Foreskin melanocyte (primary cell): ENCODE measurements at places on chromosomes 2 and 18.

DNA sequence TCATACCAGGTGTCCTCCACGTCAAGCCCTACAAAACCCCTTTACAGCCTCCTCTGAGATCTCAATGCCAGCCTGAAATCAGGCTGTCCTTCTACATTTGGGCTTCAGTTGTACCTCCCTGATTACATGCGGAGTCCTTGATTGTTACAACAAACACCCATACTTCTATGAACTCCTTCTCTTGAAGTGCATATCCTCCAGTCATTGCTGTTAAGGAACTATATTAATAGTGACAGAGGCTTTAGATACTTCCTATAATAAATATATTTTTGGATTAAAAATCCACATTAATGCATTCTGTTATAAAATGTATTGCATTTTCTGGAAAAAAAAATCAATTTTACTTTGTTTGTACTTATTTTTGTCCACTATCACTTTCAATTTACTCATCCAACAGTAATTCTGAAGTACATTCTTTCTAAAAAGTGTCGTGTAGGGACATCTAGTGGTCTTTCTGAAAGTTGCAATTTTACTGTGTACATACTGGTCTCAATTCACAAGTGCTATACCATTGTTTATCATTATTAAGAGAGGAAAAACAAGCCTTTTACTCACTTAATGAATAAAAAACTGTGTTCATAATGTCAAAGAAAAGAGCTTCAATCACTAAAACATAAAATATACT, 316.4 kb downstream of the DSEL start:
- DNase-seq = peak; percentile 55

- no peak for DNase-seq
Measured at GRCh38 chr2:40511661-40512213, 59.8 kb upstream of the SLC8A1 start.

GRCh38 chr2:20812779-20813178, 10.1 kb downstream of the LDAH start:
- DNase-seq = no peak

DNA sequence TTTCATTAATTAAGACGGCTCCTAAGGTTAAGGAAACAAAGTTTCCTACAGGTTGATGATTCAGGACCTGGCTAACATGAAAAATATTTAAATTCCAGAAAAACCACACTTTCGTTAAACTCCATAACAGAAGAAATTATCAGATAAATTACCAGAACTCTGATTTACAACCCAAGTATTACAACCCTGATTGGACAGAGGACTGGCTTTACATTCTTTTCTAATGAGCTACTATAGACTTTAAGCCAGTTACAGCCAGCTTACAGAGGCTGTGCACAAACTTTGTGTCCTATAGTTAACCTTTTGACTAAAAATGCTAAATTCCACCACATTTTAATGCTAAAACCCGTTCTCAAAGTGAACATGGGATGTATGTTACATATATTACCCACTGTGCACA, 458.6 kb downstream of the KCNJ3 start:
- DNase-seq = no peak
